ENCODE measurements at places on chromosomes 2 and 18. TPM values are rescaled to one million over a fixed set of nuclear protein-coding genes. Genes with fewer than 3 reads are reported as not detected.

ARL5A gene
- 19.8 TPM for total RNA-seq

FAM237A gene
- total RNA-seq = not detected

PTPRN gene
- total RNA-seq = 1.4 TPM

IL1A gene
- 0.19 TPM for total RNA-seq

All from A549 treated with dexamethasone at 1 μM for 4 hours (cell line).